HepG2 (cell line): ENCODE measurements at places on chromosomes 5 and 9. TPM values are rescaled to one million over a fixed set of nuclear protein-coding genes. Genes with fewer than 3 reads are reported as not detected.

Gene SHC3
- total RNA-seq = 0.89 and 1.1 TPM in 2 replicates

Gene GALNT12
- 0.07 TPM in 1 of 2 replicates, not detected in the other for total RNA-seq

DNA sequence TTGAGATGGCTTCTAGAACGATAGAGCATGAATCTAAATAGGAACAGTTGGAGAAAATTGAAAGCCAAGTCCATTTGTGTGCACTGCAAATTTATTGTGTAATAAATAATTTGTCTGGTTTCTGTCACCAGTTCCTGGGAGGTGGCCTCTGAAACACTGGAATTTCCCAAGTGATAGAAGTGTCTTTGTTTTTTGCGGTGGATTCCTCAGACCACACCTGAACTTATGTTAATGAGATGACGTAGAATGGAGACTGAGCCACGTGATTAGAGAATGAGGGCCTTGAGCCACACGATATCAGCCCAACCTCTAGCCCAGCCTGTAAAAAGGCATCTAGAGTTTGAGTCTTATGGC lies 105.1 kb downstream of the MSX2 start:
- no peak overlapping the region for H3K4me3 ChIP-seq
- no peaks in the 10 kb centered on the region for H3K4me1 ChIP-seq
- no peak overlapping the region for H3K27ac ChIP-seq
- no peaks in the 10 kb centered on the region for H3K36me3 ChIP-seq
- no peak for DNase-seq
- peaks cover 14% of the 10 kb centered on the region; the same call in 1 of the 3 replicates for H3K27me3 ChIP-seq

DNA sequence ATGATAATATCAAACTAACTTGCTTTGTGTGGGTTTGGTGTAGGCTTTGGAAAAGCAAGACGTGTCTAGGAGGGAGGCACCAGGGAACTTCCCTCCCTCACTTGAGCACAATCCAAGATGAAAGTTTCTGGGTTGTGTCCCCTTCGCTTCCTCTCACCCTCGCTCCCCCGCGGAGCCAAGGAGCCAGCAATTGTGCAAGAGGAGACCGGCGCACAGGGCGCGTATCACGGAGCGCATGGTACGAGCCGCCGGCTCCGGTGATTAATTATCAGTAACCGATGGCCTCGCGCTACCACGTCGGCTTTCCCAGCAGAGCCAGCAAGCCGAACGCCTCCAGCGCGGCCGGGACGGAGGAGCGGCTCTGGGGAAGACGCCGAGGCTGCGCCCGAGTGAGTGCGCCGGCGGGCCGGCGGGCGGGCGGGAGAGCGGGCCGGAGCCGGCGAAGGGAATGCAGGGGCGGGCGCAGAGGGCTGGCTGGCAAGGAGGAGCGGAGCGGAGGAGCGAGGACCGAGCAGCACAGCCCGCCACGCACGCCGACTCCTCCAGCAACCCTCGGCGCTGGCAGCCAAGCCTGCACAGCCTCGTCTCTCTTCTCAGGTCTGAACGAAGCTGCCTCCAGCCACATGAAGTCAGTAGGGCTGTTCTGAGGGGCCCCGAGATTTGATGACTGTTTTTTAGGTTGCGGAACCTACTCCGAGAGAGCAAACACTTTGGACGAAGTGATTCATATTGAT lies 143.6 kb downstream of the BNC2 start:
- no peak overlapping the region for H3K27ac ChIP-seq
- no peaks in the 10 kb centered on the region for H3K36me3 ChIP-seq
- H3K27me3 ChIP-seq = peaks cover 37% of the 10 kb centered on the region
- H3K4me3 ChIP-seq = no peak overlapping the region
